Stimulated activated naive CD8-positive, alpha-beta T cell treated with anti-CD3 and anti-CD28 coated beads, Interleukin-15, amount 100 ng/mL, for 72 hours (primary cell): ENCODE measurements at places on chromosomes 3 and 15.

DNA sequence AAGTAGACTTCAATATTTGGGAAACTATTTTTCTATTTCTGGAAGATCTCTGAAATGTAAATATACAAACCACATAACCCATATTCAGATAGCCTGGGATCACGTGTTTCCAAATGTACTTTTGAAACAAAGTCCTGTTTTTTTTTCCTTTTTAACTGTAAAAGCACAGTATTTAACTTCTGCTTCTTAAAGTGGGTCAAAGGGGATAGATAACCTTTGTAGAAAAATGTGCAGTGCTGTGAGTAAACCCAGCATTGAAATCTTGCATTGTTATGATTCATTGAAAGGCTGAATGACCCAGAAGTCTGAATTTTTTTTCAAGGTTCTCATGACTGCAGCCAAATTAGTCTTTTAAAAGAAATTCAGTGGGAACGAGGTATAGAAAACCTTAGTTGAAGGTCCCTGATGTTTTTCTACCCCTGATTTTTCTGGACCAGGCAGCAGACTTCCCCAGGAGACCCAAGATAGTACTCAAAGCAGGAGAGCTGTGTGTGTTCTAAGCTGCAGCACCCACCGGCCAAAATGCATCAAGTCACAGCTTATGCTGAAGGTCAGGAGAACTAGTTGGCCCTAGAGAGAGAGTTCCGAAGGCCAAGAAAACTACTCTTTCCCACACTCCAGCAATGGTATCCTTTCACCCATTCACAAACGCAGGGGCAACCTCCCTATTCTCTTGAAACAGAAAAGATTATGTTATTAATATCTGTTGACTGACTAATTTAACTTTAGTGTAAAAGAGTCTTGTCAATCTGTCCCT is 43.6 kb upstream of the APH1B start:
- DNase-seq: no peak

DNA sequence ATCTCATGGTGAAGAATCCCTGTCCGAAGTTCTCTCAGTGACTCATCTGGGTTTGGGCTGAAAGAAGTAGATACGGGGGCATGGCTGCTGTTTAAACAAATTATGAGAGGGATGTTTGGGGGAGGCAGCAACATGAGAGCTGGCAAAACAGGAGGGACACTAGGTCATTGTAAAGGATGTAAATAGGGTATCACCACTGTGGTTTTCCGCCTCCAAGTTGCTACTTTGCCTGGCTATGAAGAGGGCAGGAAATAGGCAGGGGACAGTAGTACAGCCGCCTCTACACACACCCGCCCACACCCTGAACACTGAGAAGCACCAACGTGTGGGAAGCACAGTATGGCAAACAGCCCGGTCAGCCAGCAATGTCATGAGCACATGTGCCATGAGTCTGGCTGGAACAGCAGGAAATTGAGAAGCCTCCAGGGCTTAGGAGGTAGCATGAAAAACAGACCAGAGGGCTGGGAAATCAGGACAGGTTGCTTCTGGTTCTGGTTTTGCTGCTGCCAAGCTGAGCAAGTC is 17.1 kb downstream of the HEXA start:
- DNase-seq: no peak

DNA sequence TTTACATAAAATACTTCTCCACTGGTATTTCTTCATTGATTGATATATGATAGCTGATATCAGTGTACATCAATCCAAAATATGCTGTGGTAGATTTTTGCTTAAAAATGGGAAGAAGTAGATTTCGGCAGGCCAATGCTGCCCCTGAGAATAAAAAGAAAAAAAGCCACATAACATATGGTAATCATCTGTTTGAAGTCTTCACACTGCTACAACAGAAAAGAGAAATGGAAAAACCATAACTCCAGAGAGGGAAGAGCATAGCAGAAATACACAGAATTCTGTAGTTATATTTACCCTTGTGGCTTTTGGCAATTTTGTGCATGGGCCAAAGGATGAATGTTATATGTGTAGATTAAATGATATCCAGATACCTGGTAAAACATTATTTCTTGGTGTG is 143.1 kb upstream of the KCNMB2 start:
- no peak for DNase-seq

- no peak for DNase-seq
Measured at GRCh38 chr3:177237206-177237605, 39.9 kb upstream of the TBL1XR1 start.

DNA sequence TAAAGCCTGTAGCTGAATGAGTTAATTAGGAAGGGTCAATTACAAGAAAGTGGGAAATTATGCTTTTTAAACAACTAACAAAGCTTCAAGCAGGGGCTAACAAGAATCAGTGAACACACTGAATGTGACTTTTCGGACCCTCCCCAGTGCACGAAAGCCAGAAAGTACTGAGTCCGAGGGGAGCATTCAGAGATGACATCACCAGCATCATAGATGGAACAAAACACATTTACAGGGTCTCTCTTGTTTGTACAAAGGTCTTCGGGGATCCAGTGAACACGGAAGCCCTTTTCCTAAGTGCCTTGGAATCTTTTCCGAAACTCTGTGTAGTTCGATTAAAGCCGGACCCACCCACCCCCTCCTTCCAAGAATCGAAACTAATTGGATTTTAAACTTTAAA is 829 bp downstream of the DCP1A start:
- no peak for DNase-seq

DNA sequence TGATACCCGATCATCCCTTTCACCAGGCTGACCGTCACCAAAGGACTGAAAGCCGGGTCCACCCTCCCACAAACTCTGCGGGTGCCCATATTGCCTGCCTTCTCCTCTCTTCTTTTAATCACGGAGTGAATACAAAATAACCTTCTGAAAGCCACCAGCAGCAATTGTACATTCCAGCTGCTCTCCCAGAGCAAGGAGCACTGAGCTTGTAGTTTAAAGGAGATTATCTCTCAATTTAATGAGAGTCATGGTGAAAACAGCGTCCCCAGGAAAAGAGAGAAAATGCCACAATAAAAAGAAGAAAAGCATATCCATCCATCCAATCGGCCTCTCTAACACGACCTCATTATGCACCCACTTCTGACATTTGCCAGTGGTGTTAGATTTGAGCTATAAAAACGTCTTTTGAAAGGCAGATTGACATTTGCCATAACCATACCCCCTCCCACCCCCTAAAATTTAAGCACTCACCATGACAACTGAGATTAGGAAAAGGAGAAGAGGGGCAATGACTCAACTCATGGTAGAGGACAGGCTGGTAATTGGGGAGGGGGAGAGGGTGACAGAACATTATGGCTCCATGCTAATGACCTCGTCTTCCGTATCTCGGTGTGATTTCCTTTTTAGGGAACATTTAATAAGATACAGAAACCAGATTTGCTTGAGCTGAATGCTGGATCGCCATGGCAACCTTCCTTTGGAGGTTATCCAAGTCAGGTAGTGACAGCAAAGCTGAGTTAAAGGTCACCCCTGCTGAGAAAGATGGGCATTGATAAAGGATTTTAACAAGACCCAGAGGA is 106.2 kb downstream of the ST8SIA2 start:
- DNase-seq: no peak

DNA sequence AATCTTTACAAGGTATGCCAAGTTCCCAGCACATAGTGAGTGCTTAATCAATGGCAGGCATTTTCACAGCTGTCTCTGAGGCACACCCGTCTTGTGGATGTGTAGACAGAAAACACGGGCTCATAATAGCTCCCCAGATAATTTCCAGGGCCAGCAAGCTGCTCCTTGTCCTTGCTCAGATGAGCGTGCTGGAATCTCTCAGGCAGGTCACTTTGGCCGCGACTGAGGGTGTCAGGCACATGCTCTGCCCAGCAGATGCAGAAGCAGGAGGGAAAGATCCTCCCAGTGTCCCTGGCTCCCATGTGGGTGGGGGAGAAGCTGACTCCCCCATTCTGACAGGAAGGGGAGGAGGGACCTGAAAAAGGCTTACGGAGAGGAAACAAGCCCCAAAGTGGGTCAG is 35.6 kb upstream of the SLC6A1 start:
- no peak for DNase-seq

DNA sequence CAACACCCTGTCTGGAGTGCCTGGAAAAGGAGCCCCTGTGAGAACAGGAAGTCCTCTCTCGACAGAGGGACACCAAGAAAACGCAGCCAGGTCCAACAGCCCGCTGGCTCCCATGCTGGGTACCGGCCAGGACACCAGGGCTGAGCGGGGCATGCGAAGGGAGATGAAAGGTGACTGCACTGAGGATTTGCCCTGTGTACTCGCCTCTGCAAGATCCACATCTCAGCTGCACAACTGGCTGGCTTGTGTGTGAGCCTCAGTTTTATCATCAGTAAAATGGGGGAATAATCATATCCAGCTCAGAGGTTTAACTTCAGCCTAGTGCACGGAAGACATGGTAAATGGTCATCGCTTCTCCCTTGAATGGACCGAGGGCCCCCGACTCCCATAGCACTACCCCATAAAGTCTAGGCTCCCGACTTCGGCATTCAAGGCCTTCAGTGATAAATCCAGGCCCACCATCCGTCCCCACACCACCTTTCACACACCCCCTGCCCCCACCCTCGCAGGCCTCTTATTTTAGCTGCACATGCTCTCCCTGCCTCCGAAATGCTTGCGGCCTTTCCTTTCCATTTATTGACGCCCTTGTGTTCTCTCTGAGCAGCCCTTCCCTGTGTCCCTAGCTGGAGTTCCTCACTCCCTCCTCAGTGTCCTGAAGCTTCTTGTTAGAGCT is 15.8 kb downstream of the ISG20 start:
- DNase-seq: peak; percentile 4

DNA sequence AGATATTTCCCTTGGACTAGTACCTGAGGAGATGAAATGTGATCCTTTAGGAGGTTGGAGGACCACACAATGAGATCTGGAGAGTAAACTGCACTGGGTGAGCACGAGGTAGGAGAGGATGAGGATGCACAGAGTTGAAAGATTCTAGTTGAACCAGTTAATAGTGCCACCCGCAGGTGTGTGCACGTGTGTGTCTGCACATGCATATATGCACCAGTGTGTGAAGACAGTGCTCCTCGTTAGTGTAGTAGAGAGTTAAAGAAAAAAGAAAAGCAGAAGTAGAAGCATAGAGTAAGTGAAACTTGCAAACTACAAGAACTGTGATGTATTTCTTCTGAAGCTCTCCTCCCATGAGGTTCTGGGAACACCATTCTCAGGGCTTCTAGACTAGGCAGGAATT is 8.4 kb downstream of the MED12L start:
- no peak for DNase-seq

GRCh38 chr3:22933841-22934116 is 269.3 kb upstream of the UBE2E2 start:
- no peak for DNase-seq

DNA sequence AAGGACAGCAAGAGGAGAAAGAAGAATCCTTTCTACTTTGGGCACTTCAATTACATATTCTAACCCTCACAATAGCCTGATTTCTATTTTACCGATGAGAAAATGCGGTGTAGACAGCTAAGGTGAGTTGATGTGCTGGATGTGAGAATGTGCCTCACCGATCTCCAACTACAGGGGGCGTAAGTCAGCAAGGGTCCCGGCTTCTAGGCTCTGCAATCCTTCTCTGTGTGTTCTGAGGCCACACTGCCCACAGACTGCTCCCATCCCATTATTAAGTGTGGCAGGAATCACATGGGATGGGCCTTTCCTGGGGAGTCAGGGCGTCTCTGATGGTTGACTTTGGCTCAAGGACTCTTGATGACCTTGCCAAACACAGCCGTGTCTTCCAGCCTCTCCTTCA is 23.6 kb upstream of the RPL35A start:
- no peak for DNase-seq

- no peak for DNase-seq
Measured at GRCh38 chr3:44981751-44982150, 5.7 kb downstream of the EXOSC7 start.

GRCh38 chr3:115792206-115792955 is 169.1 kb downstream of the GAP43 start:
- peak; percentile 59 for DNase-seq

GRCh38 chr15:79496838-79497237 is 64.7 kb downstream of the MINAR1 start:
- no peak for DNase-seq

- DNase-seq: no peak
Measured at GRCh38 chr15:77037388-77038209, 33.3 kb downstream of the TSPAN3 start.

DNA sequence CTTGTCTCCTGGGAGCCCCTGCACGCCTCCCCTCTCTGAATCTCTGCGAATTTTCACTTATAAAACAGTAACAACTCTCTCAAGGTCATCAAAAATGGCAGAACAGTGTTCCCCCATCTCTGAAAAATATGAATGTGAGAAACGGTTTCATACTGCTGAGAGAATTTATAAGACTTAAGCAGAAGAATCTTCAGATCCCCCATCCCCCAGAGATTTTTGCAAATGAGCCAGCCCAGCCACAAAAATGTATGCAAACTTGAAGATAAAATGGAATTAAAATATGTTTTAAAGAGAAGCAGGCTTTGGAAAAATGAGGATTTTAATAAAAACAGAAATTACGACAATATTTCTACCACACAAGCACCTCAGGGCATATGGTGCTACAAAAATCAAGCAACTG is 173.0 kb downstream of the STT3B start:
- no peak for DNase-seq

GRCh38 chr15:80208758-80209734 is 43.0 kb downstream of the CTXND1 start:
- DNase-seq: no peak

DNA sequence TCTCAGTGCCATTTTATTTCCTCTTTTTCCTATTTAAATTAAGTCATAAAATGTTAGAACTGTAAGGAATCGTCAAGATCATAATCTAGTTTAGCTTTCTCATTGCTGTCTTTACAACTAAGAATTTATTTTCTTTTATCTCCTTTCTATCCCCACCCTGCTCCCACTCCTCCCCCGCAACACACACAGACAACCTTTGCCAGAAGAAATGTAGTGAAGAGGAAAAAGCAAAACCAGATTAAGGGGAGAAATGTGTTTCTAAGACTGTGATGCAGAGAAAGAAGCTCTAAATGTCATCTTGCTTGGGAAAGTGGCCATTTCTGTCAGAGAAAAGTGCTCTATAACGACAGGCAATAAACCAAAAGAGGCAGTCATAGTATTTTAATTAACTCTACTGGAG is 78.3 kb upstream of the MLF1 start:
- no peak for DNase-seq
